ENCODE measurements at places on chromosomes 12 and 14.

DNA sequence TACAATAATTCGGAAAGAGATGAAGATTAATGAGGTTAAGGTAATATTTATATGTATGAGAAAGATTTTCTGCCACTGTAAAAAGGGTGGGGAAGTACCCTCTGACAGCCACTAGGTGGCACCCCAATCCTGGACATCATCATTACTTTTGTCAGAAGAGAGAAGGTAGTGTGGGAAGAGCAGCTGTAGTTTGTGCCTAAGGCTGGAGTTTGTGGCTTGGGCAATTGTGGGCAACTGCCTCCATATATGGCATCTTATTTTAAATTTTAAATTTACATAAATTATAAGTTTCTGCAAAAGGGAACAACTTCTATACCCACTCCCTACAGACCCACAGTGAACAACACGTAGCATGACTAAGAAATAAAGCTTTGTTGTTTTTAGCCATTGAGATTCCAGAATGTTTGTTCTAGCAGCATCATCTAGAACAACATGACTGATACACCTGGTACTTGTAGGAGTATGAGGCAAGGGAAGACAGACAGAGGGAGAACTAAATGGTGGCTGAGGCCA lies 34.4 kb upstream of the SYCP3 start:
- no peak for DNase-seq

DNA sequence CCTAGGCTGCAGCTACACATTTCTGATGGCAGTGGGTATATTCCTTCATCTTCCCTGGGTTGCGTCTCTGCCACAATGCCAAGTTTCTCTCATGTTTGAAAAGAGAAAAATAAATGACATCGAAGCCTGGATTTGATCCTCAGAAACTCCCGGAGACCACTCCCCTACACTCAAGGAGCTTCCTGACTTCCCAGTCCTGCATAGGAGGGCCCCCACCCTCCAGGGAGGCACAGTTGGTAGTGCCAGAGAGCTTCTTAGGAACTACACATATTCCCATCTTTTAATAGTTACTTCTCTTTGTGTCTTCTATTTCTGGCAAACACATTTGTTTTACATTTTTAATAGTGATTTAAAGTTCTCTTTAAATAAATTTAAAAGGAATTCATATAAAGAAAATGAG lies 30.7 kb downstream of the AP5M1 start:
- DNase-seq = no peak

- no peak for DNase-seq
Measured at GRCh38 chr14:32471181-32471580, 142.1 kb downstream of the AKAP6 start.

DNA sequence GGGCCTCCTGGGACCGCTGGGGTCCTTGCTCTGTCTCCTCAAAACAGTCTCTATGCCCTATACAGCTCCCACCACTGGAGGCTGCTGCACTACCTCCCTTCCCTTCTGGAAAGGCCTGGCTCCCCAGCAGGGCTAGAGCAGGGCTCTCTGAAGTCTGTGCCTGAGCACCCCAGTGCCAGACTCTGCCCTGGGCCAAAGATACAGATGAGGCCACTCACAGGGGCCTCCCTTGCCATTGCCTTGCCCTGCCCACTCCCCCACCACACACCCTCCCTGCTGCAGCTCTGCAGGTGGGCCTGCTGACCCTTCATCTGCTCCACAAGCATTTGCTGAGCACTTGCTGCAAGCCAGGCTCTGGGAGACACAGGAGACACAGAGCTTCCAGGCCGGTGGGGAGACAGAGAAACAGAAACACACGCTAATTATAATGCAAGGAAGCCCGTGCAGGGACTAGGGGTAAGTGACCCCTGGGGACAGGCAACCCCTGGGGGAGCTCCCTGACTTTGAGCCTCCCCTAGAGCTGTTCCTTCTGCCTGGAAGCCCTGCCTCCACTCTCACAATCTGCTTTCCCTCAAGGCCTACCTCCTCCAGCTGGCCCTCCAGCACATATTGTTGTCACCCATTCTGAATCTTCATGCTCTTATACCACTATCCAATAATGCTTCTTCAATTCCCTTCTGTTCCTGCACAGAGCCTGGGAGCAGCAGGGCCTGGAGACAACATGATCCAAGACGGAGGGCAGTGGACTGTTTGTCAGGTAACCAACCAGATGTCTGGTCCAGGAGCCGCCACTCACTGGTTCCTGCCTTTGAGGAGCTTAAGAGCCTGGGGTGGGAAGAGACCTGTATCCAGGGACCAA lies 32.6 kb upstream of the PNMA1 start:
- DNase-seq = no peak

DNA sequence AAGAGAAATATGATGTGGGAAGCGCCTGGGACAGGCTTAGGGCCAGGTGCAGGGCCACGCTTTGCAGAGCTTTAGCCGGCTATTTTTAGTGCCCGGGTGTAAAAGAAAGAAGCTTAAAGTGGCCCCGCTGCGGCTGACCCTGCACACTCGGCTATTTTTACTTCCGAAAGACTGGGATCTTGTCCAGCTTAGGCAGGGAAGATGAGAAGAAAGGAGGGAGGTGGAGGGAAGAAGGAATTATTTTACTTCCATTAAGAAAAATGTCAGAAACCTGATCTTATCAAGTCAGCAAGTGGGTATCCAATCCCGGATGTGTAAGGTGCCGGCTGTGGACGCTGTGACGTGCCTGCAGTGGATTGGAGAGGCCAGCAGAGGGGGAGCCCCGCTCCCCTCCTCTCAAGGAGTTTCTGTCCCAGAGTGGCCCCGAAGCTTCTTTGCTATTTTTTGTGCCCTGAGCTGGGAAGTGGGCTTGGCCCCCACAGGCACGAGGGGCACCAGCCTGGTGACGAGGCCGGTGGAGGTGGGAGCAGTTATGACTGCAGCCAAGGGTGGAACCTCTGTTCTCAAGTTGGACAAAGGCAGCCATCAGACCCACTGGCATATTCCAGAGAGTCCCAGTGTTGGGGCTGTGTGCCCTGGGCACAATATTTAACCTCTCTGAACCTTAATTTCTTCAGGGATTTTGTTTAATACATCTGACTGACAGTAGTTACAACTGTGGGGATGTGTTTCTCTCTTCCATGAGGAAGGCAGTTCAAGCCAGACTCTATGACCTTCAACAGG lies 97.7 kb downstream of the ESRRB start:
- DNase-seq = no peak

GRCh38 chr14:32332415-32333316 lies 3.6 kb downstream of the AKAP6 start:
- DNase-seq = no peak

DNA sequence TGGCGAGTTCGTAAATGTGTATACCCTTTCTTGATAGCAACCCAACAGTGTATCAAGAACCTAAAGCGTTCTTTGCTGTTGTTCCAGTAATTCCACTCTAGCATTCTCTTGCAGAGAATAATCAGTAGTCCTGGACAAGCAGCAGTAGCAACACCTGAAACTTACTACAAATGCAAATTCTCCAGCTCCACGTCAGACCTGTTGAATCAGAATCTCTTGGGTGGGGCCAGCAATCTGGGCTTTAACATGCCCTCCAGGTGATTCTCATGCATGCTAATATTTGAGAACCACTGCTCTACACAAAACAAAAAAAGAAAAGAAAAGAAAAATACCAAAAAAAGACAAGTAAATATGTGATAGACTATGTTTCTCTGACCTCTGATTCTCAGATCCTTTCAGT lies 10.1 kb downstream of the PTGDR start:
- DNase-seq = no peak

DNA sequence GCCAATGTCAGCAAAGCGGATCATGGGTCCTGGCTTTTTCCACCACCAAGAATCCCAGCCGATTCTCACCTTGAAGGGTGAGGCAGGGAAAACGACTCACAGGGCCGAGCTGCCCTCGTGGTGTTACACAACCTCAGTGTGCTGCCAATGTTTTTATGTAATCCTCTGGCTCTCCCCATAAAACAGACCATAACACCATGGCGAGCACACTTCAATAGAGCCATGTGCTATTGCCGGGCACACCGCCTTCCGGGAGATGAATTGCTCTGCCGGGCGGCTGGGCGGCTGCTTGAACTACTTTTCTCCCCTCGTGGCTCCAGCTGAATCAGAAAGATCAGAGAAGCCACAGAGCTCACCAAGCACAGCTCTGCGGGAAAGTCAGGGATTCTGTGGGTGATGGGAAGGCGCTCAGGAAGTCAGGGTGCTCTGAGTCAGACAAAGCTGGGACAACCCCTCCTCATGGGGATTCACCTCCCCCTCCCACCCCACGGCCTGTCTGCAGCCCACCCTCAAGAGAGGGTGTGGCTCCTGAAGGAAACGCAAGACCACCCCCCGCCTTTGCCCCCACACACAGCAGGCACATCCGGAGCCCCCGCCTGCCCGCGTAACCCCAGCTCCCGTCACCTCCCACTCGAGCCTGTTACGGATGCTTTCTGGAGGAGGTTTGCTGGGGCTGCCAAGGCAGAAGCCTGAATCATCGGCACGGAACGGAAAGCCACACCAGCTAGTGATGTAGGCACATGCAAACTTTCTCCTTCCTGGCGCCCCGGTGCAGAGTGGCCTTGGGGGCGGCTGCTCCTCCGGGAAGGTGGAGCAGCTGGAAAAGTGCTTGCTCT lies 1.8 kb downstream of the GALNT9 start:
- DNase-seq = peak; percentile 25

GRCh38 chr12:93336291-93336741 lies 41.4 kb upstream of the NUDT4 start:
- no peak for DNase-seq

DNA sequence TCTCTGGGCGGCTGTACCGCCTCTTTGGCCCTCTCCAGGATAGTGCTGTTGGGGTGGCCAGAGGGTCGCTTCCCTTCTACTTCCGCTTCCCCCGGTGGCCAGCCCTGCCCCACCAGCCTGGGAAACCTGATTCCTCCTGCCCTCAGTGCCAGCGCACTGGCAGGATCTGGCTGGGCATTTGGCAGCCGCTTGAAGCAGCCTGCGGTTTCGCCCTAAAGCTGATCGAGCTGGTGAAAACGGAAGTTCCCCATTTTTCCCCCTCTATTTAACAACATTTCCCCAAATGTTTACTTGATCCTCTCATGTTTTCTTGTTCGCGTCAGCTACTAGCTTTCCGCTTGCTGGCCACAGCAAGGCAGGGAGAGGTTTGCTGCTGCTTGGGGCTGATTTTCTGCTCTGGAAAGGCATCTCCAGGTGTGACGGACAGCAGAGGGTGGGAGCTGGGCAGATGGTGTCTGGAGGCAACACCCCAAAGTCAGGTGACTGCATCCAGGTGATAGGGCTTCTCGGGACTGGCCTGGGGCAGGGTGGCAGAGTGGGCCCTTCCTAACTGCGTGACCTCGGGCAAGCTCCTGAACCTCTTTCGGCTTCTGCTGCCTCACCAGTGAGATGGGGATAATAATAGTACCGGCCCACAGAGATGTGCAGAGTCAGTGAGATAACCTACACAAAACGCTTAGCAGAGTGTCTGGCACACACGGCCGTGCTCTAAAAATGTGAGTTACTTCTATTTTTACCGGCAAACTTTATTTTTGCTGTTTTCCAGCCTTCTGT lies 53.1 kb downstream of the TSPAN9 start:
- no peak for DNase-seq

GRCh38 chr12:53625373-53625945 lies 723 bp downstream of the ATF7 start:
- peak; percentile 34 for DNase-seq

DNA sequence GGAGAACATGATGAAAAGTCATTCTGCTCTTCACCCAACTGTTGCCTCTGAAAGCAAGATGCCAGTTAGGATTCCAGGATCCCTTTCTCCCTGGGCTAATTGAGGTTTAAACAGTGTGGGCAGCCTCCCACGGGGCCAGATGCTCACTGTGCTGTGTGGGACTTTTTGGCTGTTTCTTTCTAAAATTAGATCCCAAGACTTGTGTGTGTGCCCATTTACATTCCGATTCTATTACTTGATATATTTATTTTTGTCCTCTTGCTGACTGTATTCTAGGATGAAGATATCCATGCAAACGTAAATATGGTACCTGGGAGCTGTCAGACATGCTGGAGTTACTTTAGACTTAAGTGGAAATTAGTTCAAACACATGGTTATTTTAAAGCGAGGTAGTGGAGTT lies 6.2 kb downstream of the IFT43 start:
- no peak for DNase-seq

GRCh38 chr12:132411457-132411856 lies 78.5 kb upstream of the FBRSL1 start:
- no peak for DNase-seq

DNA sequence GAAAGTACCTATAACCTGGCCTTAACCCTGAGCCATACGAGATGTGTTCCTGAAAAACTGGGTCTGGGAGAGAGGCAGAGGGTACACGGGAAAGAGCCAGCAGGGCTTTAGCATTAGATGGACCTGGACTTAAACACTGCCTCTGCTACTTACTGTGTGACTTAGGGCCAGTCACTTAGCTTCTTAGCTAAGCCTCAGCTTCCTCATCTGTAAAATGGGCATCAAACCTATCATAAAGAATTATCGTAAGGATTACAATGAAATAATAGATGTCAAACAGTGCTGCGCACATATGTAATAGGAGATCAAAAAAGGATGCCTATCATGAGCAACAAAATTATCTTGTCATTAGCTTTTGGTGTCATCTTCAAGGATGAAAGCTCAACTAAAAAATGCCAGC lies 23.6 kb downstream of the ANAPC5 start:
- DNase-seq = no peak

GRCh38 chr12:49916129-49916919 lies 12.6 kb upstream of the FAIM2 start:
- no peak for DNase-seq

DNA sequence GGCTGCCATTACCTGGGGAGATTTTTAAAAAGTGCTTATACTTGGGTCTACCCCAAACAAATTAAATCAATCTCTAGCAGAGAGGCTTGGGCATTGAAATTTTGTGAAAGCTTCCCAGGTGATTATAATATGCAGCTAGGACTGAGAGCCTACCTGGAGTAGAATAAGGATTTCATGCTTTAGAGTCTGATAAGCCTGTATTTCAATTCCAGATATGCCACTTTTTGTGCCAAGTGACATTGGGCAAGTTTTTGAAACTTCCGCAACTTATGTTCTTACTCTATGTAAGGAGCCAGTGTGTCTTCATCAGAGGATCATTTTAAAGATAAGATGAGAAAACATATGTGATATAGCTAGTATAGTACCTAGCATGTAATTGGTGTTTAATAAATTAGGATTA lies 159.8 kb upstream of the LRIG3 start:
- no peak for DNase-seq

DNA sequence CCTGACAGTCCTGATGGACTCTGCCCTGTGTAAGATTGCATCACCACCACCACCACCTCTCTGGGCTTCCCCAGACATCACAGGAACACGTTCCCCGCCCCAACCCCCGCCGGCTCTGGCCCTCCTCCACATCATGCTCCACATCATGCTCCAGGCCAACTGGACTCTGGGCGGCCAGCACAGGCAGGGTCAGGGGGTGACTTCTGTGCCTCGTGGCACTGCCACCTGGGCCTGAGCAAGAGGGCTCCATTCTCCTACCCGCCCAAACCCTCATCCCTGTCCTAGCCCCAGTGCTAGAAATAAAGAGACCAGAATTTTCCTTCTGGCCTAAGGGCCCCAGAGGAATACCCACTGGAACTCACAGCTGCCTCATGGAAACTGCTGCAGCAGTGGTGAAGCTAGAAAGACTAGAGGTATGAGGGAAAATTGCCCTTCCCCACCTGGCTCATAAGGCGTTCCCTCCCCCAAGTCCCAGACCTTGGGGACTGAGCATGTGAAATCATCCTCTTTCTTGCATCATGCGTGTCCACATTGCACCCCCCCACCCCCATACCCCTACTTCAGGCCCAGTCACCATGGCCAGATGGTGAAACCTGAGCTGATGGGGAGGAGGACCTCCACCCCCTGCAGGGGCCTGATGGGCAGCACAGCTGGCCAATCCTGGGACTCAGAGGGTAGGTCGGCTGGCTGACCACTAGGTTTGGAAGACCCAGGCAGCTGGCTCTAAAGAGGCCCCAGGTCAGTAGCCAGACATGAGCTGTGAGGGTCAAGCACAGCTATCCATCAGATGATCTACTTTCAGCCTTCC lies at the start of gene INHBE:
Gene INHBE, plus strand, starts transcription at position 742 of the 808 bp plus-strand sequence. CDS start 230 bp downstream, outside the sequence.
- no peak for DNase-seq
